ENCODE measurements at places on chromosomes 16 and 17. TPM values are rescaled to one million over a fixed set of nuclear protein-coding genes. Genes with fewer than 3 reads are reported as not detected.

STH gene
- not detected for total RNA-seq

DUSP14 gene
- total RNA-seq: 24.6 TPM

CCL4 gene
- total RNA-seq: 2.6 TPM

TPSG1 gene
- not detected for total RNA-seq

METTL2A gene
- 13.8 TPM for total RNA-seq

POLR3K gene
- total RNA-seq: 6.9 TPM

CCL16 gene
- total RNA-seq: 0.48 TPM

SLC5A11 gene
- total RNA-seq: 0.16 TPM

CRAMP1 gene
- 13.8 TPM for total RNA-seq

DNA sequence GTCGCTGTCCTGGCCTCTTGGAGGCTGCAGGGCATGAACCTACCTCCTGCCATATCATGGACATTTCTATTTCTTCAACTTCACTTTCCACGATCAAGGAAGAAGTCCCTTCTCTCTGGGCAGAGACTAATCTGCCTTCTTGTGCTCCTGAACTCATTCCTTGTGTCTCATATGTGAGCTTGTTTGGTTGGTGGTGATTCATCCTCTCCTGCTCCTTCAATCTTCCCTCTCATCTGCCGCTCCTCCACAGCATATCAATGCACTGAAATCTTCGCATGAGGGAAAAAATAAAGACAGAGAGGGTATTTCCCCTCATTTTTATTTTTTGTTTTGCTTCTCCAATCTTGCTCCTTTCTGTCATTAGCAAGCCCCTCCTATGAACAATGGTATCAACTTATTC lies 571.7 kb upstream of the GOT2 start:
- no peak for DNase-seq

GRCh38 chr16:30656974-30657865 lies 1.0 kb upstream of the FBRS start:
- DNase-seq: no peak

DNA sequence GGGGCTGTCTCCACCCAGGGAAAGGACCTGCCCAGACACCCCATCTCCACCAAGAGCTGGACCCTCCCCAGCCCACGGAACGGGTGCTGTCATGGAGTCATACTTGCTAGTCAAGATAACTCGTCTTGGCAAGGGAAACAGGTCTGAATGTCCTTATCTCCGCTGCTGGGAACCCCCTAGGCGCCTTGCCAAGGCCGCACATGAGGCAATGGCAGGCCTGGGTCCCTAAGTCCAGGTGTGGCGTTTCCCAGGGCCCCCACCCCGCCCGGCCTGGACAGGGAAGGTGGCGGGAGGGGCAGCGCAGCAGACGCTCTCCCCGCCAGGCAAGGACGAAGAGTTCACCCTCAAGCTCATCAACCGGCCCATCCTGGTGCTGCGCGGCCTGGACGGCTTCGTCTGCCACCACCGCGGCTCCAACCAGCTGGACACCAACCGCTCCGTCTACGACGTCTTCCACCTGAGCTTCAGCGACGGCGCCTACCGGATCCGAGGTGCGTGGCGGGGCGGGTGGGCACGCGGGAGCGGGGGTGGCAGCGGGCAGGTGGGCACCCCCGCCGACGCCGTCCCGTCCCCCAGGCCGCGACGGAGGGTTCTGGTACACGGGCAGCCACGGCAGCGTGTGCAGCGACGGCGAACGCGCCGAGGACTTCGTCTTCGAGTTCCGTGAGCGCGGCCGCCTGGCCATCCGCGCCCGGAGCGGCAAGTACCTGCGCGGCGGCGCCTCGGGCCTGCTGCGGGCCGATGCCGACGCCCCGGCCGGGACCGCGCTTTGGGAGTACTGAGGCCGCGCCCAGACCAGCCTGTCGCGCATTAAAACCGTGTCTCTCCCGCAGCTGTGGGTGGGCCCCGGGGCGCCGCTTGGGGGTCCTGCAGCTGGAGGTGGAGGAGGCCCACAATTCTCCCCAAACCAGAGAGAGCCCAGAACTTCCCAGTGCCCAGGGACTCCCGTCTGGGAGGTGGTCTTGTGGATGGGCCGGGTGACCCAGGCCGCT lies 8.4 kb downstream of the FSCN2 start:
- no peak for DNase-seq

GRCh38 chr16:54177052-54177861 lies 109.3 kb downstream of the IRX3 start:
- DNase-seq: no peak

DNA sequence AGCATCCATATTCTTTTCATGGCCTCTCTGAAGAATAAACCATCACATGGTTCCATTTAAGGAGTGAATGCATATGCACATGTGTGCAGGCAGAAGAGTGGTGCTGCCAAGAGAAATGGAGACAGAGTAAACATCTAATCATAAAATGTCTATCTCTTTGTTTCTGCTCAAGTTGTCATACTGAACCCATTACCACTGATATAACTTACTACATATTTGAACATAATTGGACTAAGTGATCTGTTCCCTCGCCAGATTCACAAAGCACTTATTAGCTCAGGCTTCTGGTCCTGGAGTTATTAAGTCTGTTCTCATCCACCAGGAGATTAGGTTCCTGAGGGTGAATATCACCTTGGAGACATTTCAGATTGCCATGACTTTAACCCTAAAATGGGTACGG lies 72.3 kb upstream of the XYLT1 start:
- DNase-seq: no peak

DNA sequence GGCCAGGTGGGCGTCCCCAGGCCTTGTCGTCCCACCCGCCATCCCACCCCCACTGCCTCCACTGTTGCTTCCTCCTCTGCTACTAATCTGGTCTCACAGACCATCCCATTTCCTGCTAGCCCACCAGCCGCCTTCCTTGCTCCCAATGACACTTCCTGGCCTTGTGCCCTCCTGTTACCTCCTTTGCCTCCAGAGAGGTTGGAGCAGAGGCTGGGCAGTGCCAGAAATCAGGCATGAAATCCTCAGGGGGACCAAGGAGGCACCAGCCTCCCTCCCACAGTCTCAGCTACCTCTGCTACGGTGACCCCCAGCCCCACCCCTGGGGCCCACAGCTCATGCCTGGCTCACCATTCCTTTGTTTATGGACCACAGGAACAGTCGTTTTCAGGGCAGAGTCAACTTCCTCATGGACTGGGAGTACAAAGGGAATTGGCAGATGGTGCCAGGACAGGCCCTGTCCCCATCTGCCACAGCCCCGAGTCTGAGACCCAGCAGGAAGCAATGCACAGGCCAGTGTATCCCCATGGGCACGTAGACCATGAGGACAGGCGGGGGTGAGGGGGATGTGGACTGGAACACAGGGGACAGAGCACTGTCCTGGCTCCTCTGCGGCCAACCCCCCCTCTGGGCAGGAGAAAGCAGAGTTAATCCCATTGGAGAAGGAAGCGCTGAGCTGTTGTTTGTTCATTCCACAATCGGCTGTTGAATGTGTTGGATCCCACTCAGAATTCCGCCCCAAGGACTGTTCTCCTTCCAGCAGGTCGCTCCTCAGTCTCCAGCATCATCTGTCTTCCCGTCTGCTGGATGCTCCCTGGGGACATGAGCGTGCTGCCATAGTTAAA lies 2.2 kb upstream of the CDH5 start:
- DNase-seq: no peak

GRCh38 chr16:56279132-56279531 lies 87.8 kb downstream of the GNAO1 start:
- DNase-seq: no peak

All from breast epithelium (tissue), 4 donors.